ENCODE measurements at places on chromosomes 7 and 10.

GRCh38 chr7:40717242-40717641, 582.4 kb downstream of the SUGCT start:
- peak; percentile 59 for DNase-seq

DNA sequence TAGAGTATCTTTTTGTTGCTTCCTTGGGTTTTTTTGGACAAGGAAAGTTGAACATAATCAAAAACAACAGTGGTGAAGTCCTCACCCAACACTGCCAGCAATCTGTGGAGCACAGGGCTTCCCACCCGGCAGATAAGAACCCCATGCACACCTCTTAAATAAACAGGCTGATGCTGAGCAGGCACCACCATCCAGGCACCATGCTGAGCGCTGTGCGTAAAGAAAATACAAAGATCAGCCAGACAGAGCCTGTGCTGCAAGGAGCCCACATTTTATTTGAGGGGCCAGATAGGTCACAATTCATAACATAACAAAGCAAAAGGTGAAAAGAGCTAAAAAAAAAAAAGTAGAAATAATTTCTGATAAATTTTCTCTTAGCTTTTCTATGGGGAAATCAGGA, 231.2 kb downstream of the PTPRN2 start:
- DNase-seq: no peak

- no peak for DNase-seq
These were observed 17.0 kb downstream of the CNPY1 start for GRCh38 chr7:155529346-155529745.

DNA sequence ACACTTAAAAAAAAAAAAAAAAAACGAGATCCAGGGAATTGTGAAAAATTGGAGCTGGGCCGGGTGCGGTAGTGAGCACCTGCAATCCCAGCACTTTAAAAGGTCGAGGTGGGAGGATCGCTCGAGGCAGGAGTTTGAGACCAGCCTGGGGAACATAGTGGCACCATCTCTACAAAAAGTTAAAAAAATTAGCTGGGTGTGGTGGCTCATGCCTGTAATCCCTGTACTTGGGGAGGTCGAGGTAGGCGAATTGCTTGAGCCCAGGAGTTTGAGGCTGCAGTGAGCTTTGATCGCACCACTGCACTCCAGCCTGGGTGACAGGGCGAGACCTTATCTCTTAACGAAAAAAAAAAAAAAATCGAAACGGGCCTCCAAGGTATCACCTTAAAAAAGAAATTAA, 2.0 kb downstream of the CLDN4 start:
- no peak for DNase-seq

GRCh38 chr10:121128164-121128563, 277.0 kb downstream of the WDR11 start:
- no peak for DNase-seq

GRCh38 chr7:55538538-55538937, 33.8 kb downstream of the VOPP1 start:
- no peak for DNase-seq

- DNase-seq: no peak
These were observed 22.0 kb downstream of the CSGALNACT2 start for GRCh38 chr10:43160046-43160920.

- DNase-seq: no peak
These were observed 37.5 kb upstream of the SEMA3E start for GRCh38 chr7:83686416-83686815.

DNA sequence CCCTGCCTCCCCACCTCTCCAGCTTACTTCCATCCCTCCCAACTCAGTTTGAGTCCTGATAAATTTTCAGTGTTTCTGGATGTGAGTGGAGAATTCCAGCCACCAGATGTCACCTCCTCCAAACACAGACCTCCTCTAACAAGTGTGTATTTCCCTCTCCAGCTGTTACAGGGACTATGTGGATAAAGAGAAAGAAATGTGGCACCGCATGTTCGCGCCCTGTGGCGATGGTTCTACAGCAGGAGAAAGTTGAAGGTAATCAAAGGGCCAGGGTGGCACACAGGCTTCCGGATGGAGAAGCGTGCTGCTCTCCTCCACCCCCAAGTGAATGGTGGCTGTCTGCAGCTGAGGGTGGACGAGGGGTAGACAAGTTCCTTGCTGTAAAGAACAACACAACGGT, 14.7 kb downstream of the FKBP6 start:
- no peak for DNase-seq

DNA sequence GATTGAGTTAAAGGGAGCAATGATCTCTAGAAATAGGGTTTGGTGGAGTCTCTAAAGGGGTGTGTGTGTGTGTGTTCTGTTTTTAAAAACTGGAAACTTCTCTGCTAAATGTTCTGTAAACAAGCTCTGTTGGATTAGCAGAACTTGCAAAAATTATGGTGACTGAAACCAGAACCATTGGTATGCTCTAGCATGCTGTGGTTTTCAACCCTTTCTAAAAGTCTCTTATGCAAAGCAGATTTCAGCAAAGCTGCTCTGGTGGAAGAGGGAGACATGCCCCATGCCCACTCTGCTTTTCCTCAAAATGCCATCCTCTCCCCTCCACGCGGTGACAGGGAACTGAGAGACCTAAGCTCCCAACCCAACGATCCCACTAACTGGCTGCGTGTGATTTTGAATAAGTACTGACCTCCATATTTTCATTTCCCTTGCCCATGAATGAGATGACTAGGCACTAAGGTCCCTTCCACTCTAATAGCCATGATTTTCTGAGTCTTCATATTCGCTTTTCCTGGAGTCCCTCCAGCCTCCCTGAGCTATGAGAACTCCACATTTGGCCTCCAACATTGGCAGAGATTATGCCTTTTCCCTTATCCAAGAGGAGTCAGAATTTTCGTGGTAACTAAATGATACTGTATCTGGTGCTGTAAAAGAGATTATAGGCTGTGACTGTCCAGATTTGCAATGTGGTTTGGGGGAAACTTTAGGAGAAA, 117.3 kb upstream of the PALS2 start:
- no peak for DNase-seq

- DNase-seq: no peak
These were observed at the start of gene CPA5 for GRCh38 chr7:130344271-130344866. Gene CPA5 (plus strand): TSS chr7:130344816. CDS start chr7:130346486, 1,670 bp downstream.

DNA sequence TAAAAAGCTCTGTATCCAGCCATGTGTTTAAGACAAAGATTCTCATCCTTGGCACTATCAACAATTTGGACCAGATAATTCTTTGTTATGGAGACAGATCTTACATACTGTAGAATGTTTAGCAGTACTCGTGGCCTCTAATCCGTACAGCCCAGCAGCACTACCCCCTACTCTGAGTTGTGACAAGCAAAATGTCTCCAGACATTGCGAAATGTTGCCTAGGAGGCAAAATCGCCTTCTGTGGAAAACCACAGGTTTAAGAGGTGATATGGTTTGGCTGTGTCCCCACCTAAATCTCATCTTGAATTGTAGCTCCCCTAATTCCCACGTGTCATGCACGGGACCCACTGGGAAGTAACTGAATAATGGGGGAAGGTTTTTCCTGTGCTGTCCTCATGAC, 186.7 kb downstream of the CHCHD3 start:
- DNase-seq: no peak

DNA sequence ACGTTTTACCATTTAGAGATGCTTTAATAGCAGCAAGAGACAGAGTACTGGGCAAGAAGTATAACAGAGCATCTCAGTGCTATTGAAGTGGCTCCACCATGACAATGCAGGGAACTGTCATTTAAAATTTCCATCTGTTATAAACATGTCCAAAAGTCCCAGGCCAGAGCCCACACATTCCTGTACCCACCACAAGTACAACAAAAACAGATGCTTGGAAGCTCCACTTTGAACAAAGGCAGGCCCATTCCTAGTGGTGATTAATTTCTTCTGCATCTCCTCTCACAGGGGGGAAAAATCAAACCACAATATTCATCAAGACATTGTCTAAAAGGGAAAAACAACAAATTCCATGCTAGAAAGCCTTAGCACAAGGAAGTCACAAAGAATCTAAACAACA, 627.9 kb downstream of the PARD3 start:
- DNase-seq: no peak

DNA sequence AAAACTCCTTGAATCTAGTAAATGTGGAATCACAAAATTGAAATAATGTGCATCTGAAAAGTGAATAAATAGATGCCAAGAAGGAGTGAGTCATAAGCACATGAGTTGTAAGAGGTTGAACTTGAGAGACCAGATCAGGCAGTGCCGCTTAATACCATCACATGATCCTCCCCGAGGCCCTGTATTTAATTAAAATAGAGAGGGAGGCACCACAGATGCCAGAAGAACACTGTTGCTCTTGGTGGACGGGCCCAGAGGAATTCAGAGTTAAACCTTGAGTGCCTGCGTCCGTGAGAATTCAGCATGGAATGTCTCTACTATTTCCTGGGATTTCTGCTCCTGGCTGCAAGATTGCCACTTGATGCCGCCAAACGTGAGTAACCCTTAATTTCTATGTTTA, at the start of gene GPNMB:
TSS of gene GPNMB (plus strand) at position 221 of the 400 bp plus-strand sequence. CDS start at position 304, 83 bp downstream.
- no peak for DNase-seq

DNA sequence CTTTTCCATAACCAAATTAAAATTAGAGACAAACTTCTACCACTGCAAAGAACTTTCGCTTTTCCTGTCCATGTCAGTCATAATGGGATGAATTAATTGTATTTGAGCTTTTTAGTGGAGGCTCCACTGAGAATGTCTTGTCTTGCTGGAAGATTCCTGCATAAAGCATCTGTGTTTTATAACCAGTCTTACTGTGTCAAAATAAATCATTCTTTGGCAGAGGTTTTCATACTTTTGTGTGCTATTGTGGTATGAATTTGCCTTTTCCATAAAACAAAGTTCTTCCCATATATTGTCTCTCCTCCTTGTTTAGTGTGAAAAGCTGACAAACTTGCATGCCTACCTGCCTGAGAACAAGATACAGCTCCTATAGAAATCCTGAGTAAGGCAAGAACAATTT, 124.8 kb upstream of the CCDC6 start:
- no peak for DNase-seq

GRCh38 chr7:91127959-91128358, 136.3 kb upstream of the FZD1 start:
- DNase-seq: no peak

DNA sequence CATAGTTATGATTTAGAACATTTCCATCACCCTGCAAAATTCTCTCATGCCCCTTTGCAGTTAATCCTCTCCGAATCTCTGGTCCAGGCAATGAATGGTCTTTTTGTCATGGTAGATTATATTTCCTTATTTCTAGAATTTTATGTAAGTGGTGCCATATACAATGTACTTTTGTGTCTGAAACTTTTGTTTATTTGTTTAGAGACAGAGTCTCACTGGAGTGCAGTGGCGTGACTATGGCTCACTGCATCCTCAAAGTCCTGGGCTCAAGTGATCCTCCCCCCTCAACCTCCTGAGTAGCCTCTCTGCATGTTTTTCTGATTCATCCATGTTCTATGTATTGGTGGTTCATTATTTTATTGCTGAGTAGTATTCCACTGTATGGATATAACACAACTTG, 23.2 kb upstream of the PDK4 start:
- DNase-seq: no peak

DNA sequence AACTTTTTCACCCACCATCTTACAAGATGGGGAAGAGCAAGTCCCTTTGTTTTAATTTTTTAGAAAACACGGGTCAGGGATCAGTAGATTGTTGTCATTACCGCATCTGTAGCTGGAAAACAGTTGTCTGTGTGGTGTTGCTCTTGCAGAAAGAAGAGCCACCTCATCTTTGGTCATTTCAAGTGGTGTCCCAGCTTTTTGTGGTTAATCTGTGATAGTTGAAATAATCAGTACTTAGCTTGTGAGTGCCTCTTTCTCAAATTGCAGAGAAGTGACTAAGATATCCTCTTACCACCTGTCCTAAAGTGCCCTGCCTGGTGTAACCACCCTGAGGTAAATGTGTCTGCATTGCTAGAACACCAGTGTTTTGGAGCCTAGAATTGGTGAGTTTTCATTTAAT, 5.5 kb downstream of the PRPF18 start:
- no peak for DNase-seq

DNA sequence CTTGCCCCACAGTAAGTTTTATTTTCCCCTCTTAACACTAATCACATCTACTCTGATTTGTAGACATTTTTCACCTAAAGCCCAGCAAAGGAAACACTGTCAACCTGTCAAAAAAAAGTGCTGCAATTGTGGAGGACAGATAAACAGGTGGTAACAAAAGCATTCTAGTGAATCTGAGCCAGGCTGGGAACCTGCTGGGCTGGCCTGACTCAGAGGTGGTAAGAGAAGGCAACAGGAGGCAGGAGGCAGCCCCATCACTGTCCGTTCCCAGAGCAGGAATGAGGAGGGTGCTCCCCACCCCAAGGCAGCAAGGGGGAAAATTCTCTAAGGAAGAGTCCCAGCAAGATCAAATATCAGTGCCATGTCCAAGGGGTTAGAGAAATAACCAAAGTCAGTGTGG, 19.5 kb upstream of the HERPUD2 start:
- DNase-seq: no peak

GRCh38 chr7:66182920-66183319, 22.2 kb upstream of the TPST1 start:
- no peak for DNase-seq

DNA sequence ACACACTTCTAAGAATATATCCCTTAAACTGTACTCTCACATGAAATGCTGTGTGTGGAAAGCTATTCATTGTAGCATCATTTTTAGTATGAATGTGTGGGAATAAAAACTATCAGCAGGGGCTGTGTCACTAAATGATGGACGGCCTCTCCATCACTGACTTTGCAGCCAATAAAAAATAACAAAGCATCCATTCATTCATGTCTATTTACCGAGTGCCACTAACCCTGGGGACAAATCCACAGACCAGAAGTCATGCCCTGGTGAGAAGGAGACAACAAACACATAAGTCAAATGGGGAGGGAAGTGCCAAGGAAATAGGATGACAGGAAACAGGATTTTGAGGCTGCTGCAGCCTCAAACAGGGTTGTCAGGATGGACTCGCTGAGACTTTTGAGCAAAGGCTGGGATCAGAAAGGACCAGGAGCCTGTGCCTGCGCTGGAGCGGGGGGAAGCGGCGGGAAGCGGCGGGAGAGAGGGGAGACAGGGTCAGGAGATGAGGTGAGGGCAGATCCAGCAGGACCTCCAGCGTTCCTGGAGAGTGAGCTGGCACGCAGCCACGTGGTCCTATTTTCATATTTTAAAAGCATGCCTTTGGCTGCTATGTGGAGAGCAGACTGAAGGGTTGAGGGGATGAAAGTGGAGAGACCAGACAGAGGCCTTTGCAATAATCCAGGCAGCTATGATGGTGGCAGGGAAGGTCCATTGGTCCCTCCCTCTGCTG, 2.2 kb upstream of the NOM1 start:
- DNase-seq: no peak

DNA sequence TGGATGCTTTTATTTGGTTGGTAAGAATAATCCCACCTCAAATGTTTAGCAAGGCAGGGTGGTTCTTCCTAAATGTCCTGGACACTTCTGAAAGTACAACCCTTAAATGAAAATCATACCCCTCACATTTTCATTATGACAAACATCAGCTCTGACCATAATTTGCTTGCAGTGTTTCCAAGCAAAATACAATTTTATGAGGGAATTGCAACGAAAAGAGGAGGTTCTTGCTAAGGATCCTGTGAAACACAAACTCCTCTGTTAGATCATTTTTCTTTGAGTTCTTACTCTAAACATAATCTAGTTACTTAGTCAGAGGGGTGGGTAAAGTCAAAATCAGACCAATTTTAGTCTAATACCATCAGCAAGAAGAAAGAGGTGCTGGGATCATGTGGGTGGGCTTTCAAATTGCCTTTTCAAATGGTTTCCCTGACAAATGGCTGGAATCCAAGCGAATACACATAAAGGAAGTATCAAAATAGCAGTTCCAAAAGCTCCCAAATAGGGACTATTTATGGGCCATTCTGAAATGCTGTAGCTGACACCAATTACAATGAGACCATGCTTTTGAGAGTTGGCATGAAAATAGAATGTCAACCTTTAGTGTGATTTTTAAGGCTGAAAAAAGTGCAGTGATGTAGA, 164.9 kb upstream of the INHBA start:
- DNase-seq: no peak

GRCh38 chr7:140036224-140036962, 26.4 kb downstream of the PARP12 start:
- peak; percentile 36 for DNase-seq
